Activated CD4-positive, alpha-beta T cell treated with anti-CD3 and anti-CD28 coated beads for 24 hours (primary cell): ENCODE measurements at places on chromosomes 16 and 17.

DNA sequence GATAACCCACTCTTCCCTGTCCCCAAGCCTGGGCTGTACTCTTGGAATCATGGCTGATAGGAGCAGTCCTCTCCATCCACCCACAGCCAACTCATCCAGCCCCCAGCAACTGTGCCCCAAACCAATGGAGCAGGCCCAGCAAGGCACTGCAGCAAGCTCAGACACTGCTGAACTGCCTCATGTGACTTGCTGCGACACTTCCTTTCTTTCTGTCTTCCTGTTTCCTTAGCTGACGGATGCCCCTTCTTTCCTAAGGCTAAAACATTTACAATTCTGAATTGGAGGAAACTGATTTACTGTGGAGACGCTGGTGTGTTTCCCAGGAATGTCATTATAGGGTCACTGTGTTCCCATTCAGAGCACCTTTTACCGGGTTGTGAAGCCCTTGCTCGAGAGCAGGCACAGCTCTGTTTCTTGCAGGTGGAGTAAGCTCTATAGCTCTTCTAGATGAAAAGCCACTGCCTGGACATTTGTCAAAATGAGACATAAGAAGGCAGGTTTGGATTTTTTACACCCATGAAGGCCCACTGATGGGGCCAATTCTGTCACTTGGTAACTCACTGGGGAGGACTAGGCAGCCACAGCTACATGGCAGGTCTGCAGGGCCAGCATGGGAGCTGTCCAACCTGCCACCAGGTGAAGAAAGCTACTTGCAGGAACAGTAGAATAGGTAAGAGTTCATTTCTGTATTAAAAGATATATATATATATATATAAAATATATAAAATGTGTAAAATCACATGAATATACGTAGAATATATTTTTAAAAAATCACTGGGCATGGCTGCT, 27.4 kb downstream of the TMEM11 start:
- DNase-seq, result no peak

DNA sequence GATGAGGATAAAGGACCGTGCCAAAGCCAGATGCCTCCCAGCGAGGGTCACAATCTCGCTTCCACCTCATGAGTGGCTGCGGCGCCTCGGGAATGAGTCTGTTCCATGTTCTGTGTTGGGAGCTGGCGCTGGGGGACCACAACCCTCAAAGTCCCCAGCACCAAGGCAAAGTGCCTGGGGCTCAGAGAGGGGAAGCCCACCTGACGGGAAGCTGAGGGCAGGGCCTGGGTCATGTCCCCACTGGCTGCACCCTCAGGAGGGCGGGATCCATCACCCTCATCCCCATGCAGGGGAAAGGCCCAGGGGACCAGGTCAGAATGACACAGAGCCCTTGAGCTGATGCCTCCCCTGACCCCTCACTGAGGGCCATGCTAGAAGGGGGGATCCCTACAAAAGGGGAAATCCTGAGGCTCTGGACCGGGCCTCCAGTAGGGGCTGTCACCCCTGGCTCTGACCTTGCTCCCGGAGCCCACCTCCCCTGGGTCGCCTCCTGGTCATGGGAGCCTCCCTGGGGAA, 151.3 kb upstream of the PLCG2 start:
- DNase-seq, result no peak

DNA sequence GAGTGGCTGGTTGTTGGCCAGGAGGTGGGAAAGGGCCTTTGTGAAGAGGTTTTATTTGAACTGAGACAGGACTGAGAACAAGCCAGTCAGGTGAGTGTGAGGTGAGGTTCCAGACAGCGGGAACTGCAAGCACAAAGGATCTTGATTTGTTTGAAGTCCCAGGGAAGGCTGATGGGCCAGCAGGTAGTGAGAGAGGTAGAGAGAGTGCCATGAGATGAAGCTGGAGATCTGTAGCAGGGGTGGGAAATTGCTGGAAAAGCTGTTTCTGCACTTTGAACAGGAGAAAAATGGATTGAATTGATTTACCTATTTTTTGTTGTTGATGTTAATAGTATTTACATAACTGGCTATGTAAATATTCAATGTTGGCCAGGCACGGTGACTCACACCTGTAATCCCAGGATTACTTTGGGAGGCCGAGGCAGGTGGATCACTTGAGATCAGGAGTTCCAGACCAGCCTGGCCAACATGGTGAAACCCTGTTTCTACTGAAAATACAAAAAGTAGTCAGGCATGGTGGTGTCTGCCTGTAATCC, 7.7 kb upstream of the DCTPP1 start:
- no peak for DNase-seq

DNA sequence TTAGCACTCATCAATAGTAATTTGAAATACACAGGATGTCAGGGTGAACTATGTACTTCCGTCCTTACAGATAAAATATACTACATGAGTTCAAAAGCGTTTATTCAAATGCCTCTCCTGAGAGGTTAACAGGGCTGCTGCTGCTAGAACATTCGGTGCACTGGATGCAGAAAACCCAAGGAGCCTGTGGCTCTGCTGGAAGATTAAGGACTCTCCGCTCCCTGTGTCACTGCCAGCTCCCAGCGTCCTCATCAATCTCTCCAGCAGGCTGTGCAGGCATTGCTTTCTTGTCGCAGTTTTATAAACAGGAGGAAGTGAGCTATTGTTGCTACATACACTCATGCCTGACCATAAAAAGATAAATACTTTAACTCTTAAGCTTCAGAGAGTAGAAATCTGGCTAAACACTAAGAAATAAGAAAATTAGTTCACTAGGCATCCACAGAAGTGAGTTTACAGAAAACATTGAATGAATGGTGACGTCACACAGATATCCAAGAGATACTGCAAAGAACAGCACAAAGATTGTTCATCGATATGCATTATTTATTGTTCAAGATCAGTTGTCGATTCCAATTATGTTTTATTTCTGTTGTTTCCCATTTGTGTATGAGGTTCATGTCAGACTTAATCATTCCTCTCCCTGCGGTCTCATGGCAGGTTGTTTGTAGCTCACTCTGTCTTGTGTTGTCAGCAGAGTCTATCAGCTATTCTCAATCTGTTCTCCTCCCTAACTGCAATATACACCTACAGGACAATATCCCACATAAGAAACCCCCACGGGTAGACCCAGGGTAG, 127.9 kb upstream of the MON1B start:
- DNase-seq, result no peak

GRCh38 chr17:4569591-4569990, 9.2 kb upstream of the GGT6 start:
- no peak for DNase-seq

DNA sequence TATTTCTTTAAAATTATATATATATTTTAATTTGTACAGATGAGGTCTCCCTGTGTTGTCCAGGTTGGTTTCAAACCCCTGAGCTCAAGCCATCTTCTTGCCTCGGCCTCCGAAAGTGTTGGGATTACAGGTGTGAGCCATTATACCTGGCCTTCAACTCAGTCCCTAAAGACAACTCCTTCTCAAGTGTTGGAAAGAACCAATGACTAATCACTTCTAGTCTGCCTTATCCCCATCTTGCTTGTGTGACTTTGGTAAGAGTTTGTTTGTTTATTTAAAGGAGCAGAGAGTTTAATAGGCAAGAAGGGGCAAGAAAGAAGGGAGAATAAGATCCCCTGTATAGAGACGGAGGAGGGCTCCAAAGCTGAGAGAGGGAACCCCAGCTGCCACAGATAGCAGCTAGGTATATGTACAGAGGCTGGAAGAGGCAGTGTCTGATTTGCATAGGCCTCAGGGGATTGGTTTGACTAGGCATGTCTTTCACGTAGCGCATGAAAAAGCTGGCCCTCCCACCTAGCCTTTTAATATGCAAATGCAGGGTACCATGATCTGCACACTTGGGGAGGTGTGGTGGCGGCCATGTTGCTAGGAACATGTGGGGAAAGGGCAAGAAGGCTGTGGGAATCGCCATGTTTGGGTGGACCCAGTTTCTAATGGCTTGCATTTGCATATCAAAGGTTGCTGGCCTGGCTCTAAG, 21.5 kb downstream of the ABCC1 start:
- no peak for DNase-seq

- no peak for DNase-seq
These were observed 3.3 kb downstream of the GALNS start for GRCh38 chr16:88853325-88853941.

GRCh38 chr17:62995377-62995885, 29.4 kb downstream of the TANC2 start:
- DNase-seq, result no peak

DNA sequence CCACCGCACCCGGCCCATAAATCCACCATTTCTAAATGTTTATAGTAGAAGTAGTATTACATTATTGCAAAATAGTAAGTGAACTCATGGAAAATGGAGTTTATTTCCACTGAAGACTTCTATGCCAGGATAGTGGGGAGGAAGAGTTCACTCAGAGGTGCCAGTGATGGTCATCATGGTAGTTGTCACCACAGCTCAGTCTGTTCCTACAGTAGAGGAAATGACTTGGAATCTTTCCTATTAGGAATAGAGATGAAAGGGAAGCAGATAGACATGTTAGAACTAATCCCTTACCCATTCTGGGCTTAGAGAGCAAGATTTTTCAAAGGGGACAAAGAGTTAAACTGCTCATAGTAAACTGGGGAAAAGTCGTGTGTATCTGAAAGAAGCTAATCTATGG, 20.1 kb downstream of the MRPL45 start:
- DNase-seq, result no peak

GRCh38 chr16:25084797-25085196, 26.7 kb upstream of the LCMT1 start:
- DNase-seq, result no peak

- no peak for DNase-seq
These were observed 6.2 kb upstream of the ACTG1 start for GRCh38 chr17:81518785-81519283.

DNA sequence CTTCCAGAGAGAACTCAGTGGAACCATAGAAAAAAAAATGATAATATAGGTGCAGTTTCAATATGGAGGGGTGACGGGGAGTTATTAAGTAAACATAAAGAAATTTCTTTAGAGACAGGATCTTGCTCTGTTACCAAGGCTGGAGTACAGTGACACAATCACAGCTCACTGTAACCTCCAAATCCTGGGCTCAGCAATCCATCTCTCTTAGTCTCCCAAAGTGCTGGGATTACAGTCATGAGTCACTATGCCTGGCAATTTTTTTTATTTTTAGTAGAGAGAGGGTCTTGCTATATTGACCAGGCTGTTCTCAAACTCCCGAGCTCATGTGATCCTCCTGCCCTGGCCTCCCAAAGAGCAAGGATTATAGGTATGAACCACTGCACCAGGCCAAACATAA, 48.8 kb downstream of the NLRC5 start:
- no peak for DNase-seq

DNA sequence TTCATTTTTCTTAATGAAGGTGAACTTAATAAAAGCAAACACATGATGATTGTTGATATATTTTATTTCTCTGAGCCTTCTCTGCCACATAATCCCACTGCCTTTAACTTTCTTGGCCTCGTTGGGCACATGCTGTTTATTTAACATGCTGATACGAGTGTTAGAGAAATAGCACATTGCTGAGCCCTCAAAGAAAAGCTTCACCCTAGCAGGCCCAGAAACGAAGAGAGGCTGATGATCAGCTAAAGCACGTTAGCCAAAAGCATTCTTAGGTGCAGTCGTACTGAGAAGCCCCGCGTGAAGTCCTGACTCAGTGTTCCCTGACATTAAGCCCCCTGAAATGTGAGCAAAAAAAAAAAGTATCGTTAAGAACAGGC, 122.8 kb downstream of the CCDC182 start:
- DNase-seq, result no peak

GRCh38 chr16:88770461-88771293, 14.3 kb downstream of the PIEZO1 start:
- DNase-seq, result no peak

DNA sequence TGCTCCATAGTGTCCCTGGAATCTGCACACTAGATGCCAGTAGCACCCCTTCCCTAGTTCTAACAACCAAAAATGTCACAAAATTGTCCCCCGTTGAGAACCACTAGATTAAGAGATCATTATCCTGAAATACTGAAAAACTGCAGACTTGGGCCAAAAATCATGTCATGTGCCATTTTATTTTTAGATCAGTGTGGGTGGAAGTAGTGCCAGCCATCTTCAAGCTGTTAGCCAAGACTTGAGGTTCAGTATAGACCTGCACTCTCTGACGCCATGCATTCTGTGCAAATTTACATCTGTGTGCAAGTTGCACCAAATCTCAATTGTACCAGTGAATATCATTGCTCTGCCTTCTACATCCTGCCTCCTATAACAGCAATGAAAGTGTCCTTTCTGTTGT, 31.5 kb upstream of the NOL11 start:
- no peak for DNase-seq

- DNase-seq, result no peak
These were observed 173.8 kb upstream of the RPH3AL start for GRCh38 chr17:526425-526824.

GRCh38 chr17:41583137-41584127, 3.3 kb downstream of the KRT14 start:
- no peak for DNase-seq

- DNase-seq, result peak; percentile 83
These were observed 6.8 kb upstream of the NOTUM start for GRCh38 chr17:81967533-81968395.

- no peak for DNase-seq
These were observed 11.4 kb upstream of the APOH start for GRCh38 chr17:66240630-66241029.

- DNase-seq, result peak; percentile 14
These were observed 49.3 kb downstream of the CMIP start for GRCh38 chr16:81493755-81494433.

GRCh38 chr16:23523321-23523720, 13.0 kb upstream of the GGA2 start:
- DNase-seq, result no peak

DNA sequence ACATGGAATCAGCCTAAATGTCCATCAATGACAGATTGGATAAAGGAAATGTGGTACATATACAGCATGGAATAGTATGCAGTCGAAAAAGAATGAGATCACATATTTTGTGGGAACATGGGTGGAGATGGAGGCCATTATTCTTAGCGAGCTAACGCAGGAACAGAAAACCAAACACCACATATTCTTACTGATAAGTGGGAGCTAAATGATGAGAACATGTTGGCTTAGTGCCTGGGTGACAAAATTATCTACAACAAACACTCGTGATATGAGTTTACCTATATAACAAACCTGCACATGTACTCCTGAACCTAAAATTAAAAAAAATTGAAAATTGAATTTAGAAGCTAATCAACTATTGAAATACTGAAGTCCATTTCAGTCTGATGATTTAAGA, 6.1 kb downstream of the ANKS4B start:
- no peak for DNase-seq

GRCh38 chr16:72840631-72841381, 207.1 kb downstream of the ZFHX3 start:
- DNase-seq, result no peak

GRCh38 chr16:73572135-73572828, 524.4 kb upstream of the ZFHX3 start:
- DNase-seq, result no peak
